GM19239 (cell line): ENCODE measurements at places on chromosomes 1 and 21.

DNA sequence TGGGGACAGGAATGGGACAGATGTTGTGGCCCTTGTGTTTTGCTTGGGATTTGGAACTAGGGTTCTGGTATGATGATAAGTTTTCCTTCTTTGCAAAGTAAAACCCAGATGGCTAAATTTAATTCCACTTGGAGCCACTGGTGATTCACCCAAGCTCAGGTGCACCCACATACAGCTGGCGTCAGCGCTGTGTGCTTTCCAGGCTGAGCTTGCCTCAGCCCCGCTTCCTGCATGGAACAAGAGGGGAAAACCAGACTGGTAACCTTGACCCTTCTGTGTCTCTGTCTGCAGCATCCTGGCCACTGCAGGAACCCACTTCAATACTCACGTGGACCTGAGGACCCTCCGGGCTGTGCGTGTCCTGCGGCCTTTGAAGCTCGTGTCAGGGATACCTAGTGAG, 94.2 kb downstream of the CACNA1E start:
- DNase-seq, result no peak

DNA sequence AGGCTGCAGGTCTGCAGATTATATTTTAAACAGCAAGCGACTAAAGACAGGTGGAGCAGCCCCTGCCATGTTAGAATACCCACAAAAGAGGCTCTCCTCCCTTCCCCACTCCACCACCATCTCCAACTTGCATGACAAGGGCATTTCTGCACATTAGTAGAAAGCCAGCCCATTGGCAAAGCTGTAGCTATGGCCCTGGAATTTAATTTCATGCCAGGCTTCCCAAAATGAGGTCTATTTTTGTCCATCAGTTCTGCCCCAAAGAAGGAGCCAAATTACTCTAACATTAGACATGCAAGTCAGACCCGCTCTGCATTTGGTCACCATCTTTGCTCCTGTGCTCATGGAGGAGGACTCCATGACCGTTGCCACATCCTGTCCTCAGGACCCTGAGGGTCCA, 115.2 kb downstream of the LAMC2 start:
- no peak for DNase-seq

DNA sequence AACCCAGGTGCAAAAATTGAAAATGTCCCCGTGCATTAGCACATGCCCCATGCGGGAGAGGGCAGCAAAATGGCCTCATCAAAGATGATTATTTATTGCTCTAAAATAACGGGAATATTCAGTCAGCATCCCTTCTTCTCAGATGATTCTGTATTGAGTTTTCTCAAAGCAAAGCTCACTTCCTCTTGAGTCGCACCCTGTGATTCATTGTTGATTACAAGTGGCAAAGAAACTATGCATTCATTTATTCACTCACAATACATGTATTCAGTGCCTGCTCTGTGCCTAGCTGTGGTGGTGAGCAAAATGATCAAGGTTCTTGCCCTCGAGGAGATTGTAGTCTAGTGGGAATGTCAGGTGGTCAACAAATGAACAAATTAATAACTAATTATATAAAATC, 226.0 kb upstream of the KAZN start:
- no peak for DNase-seq

GRCh38 chr1:167012570-167012969, 23.5 kb downstream of the MAEL start:
- no peak for DNase-seq

GRCh38 chr21:44368711-44369446, 15.5 kb downstream of the TRPM2 start:
- no peak for DNase-seq

DNA sequence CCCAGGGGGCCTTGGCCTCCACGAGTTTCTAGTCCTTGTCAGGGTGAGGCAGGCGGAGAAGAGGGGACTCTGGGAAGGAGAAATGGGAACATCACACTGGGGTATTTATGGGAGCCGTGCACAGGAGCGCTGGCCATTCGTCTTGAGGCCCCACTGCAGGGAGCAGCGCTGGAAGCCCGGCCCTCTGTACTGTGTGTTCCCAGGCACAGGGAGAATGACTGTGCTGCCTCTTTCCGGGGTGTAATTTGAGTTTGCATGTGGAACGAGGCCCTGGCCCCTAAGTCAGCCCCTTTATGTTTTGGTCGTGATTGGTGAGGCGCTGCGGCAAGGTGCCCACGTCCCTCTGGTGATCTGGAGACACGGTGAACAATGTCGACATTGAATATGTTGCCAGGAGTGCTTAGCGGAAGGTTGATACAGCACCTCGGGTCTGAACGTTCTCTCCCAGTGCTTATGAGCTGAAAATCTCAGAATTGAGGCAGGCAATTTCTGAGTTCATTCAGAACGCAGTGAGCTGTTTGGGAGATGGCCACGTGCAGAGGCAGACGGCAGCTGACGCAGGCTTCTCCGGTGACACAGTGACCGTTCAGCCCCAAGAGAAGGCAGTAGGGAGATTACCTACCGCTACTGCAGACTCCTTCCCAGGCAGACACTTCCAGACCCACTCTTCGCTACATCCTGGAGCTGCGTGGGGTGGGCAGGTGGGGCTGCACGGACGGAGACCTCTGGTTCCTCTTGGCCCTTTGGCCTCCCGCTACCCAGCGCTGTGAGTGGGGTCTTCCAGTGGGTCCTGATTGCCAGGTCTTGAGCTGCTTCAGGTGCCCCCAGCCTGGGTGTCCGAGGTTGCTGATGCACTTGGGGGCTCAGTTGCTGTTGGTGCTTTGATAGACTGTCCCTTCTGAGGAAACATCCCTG, 265.8 kb downstream of the CAMTA1 start:
- DNase-seq, result no peak

DNA sequence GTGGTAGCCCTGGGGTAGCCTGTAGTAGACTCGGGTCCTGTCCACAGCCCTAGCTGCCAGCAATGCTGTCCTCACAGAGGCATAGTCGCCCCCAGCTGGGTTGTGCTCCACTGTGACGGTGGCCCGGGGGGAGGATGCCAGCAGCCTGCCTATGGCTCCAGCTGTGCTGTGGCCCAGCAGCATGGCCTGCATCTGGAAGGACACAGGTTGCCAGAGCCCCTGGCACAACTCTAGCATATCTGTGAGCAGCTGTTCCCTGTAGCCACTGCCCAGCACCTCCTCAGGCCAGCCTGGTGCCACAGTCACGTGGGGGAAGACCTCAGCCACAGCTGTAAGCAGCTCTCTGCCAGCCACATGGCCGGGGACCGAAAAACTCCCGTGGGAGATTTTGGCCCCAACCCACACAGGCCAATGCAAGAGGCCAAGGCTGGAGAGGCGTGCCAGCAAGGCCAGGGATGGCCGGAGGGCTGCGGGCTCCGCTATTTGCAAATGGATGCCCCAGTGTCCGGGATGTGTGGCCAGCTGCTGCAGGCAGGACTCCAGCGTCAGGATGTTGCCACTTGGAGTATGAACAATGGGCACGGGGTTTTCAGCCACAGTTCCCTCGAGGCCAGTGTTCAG, 13.9 kb downstream of the FAM151A start:
- DNase-seq, result no peak

GRCh38 chr1:184014271-184014670, 23.3 kb downstream of the COLGALT2 start:
- no peak for DNase-seq
